ENCODE measurements at places on chromosomes 6 and 20.

DNA sequence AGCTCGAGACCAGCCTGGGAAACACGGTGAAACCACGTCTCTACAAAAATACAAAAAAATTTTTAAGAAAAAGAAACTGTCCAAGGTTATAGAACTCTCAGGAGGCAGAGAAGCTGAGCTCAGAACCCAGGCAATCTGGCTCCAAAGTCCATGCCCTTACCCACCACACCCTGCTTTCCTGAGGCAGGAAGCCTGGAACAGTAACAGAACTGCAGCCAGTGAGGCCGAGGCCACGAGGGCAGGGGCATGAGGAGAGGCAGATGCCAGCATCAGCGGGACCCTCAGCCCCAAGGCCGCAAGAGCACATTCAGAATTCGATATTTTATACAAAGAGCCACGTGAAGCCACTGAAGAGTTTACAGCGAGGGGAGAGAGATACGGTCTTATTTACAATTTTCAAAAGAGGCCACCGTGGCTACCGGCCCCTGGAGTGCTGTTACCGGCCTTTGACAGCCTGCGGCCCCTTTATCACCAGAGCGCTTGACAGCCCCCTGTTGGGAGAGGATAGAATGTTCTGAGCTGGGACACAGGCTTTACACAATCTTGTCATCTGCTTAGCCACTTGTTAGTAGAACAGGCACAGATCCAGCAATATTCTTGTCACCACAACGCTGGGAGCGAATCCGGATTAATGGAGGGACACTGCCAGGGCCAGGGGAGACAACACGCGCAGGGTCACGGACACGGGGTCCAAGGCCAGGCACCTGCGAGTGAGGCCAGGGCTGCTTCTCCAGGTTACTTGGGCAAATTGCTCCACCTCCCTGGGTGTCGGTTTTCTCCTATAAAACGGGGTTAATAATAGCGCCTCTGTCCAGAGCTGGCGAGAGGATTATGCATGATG lies 5.6 kb downstream of the SPATA2 start:
- no peak for DNase-seq

- DNase-seq: peak; percentile 46
Observed at GRCh38 chr20:36501367-36502006, 39.8 kb upstream of the MYL9 start.

- DNase-seq: no peak
Observed at GRCh38 chr6:79810871-79811270, 136.5 kb downstream of the ELOVL4 start.

DNA sequence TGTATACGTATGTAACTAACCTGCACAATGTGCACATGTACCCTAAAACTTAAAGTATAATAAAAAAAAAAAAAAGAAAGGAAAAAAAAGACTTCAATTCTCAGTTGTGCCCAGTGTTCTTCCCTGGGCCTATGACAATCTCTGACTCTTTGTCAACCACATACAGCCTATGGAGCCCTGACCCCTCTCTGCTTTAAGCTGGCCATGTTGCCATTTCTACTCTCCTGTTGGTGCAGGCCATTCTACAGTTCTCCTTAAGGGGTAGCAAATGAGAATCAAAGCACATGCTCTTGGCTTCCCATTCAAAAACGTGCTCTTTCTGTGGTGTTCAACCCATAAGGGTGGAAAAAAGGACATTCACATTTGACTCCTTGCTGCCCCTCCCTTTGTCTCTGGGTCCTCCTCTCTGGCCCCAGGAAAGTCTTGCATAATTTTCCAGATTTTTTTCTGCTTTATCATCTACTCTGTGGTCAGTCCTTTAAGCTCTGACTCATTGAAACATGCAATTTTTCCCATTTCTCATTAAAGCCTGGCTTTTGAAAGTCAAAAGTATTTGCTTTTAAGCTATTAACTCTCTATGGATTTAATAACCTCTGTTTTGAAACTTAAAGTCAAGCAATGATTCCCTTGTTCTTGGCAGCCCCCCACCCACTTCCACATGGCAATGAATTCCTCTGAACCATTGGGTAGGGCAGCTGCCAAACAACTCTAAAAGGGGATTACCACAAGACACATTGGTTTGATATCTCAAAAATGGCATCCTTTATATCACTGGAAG lies 208.6 kb upstream of the MCHR2 start:
- no peak for DNase-seq

- DNase-seq: peak; percentile 56
Observed at GRCh38 chr20:44646023-44646640, 5.4 kb downstream of the ADA start.

GRCh38 chr6:56842686-56843475 lies 112.0 kb upstream of the BEND6 start:
- peak; percentile 11 for DNase-seq
